CD8-positive, alpha-beta memory T cell (primary cell): ENCODE measurements at places on chromosomes 6 and 20. TPM values are rescaled to one million over a fixed set of nuclear protein-coding genes. Genes with fewer than 3 reads are reported as not detected.

DCDC2 gene
- not detected for total RNA-seq

BMP7 gene
- total RNA-seq, result not detected

MAK gene
- 1.8 TPM for total RNA-seq

TMEM244 gene
- not detected for total RNA-seq

ULBP2 gene
- 0.48 TPM for total RNA-seq

TAP1 gene
- total RNA-seq, result 394 TPM

ADGB gene
- total RNA-seq, result 0.35 TPM

MOCS1 gene
- 0.77 TPM for total RNA-seq

LHFPL5 gene
- total RNA-seq, result not detected

IER3 gene
- 267 TPM for total RNA-seq

PACRG gene
- not detected for total RNA-seq

NEDD9 gene
- 39.9 TPM for total RNA-seq

NRN1 gene
- 0.24 TPM for total RNA-seq

DNA sequence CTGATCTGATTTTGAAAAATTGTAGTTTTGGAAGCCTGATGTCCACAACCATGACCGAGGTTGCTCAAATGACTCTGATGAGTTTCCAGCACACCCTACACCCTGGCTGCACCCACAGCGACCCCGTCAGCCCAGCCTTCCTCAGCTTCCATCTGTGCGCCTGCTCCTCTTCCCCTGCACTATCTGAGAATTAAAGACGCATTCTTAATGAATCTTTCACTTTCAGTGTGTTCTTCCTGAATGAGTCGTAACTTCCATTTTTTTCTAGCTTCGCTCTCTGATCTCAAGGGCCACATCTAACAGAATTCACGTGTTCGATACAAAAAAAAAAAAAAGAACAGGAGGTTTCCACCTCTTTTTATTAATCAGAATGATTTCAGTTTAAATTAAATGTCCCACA, 21.3 kb upstream of the RREB1 start:
- H3K36me3 ChIP-seq, result no peaks in the 10 kb centered on the region
- peak; percentile 50 for DNase-seq
- H3K4me1 ChIP-seq, result peaks cover 26% of the 10 kb centered on the region
- no peak overlapping the region for H3K27ac ChIP-seq

DNA sequence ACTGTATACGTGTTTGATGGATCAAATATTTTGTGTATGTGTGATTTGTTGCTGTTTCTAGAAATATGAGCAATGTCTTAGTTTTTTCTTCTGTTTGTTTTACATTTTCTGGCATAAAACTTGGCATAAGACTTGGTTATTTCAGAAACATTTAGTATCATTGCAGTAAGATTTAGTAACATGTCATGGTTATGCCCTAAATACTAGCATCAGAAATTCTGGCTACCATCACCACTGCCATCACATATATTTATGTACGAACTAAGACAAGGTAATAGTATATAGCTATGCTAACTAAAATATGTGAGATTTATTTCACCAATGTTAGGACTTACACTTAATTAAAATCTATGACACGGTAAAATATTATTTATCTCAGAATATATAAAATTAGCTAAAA, 10.3 kb upstream of the ADGRG6 start:
- no peak overlapping the region for H3K27ac ChIP-seq
- no peaks in the 10 kb centered on the region for H3K4me1 ChIP-seq
- no peak overlapping the region for H3K4me3 ChIP-seq
- H3K36me3 ChIP-seq, result no peaks in the 10 kb centered on the region
- no peak for DNase-seq

- no peak overlapping the region for H3K27ac ChIP-seq
- H3K27me3 ChIP-seq, result no peaks in the 10 kb centered on the region
Observed at GRCh38 chr6:34961082-34961481, 72.0 kb downstream of the ANKS1A start.

DNA sequence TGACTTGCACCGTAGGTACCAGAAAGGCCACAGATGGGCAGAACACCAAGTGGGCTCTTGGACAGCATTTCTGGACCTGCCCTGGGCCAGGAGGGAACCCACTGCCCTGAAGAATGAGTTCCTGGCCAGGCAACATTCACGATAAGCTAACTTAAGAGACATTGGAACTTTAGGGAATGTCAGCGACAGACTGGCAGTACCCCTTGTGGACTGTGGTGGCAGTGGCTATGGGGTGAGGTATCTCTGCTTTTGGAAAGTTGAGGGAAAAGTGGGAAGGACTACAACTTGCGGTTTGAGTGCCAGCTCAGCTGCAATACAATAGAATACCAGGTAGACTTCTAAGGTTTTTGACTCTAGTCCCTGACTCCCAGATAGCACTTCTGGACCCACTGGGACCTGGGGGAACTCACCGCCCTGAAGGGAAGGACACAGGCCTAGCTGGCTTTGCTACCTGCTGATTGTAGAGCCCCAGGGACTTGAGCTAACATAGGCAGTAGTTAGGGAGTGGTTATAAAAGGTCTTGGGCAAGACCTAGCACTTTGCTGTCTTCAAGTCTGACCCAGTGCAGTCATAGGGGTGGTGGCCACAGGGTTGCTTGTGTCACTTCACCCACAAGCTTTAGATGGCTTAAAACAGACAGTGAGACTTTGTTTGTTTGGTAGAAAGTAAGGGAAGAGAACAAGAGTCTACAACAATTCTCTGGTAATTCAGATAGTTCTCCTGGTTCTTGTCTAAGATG, 617.6 kb downstream of the COL12A1 start:
- H3K4me3 ChIP-seq, result no peak overlapping the region
- no peak overlapping the region for H3K27ac ChIP-seq
- H3K27me3 ChIP-seq, result no peaks in the 10 kb centered on the region

DNA sequence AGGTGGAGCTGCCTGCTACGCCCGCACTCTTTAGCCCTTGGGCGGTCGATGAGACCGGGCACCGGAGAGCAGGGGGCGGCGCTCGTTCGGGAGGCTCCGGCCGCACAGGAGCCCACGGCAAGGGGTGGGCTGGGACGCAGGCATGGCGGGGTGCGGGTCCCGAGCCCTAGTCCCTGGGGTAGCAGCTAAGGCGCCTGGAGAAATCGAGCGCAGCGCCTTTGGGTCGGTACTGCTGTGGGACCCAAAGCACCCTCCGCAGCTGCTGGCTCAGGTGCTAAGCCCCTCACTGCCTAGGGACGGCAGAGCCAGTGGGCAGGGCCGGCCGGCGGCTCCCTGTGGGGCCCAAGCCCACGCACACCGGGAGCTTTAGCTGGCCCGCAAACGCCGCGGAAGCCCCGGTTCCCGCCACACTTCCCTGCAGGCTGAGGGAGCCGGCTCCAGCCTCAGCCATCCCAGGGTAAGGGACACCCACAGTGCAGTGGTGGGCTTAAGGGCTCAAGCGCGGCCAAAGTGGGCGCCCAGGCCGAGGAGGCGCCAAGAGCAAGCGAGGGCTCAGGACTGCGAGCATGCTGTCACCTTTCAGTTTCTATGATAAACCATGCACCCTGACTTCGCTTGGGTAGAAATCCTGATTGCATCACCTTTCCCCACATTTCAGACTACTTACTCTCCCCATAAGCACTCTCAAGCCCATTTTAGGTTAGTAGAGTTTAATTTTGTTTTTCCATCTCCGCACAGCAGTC, 52.0 kb downstream of the MYLIP start:
- no peaks in the 10 kb centered on the region for H3K36me3 ChIP-seq
- no peaks in the 10 kb centered on the region for H3K27me3 ChIP-seq
- H3K4me3 ChIP-seq, result no peak overlapping the region

GRCh38 chr6:35898003-35898402, 22.9 kb downstream of the SRPK1 start:
- H3K36me3 ChIP-seq, result peaks cover 7% of the 10 kb centered on the region
- no peak for DNase-seq
- no peak overlapping the region for H3K4me3 ChIP-seq
- H3K27me3 ChIP-seq, result no peaks in the 10 kb centered on the region

- DNase-seq, result no peak
- H3K27me3 ChIP-seq, result no peaks in the 10 kb centered on the region
- H3K36me3 ChIP-seq, result peaks cover 42% of the 10 kb centered on the region
- no peak overlapping the region for H3K27ac ChIP-seq
Observed at GRCh38 chr20:41175727-41176330, 38.5 kb downstream of the PLCG1 start.

- H3K4me1 ChIP-seq, result peaks cover 17% of the 10 kb centered on the region
- H3K27ac ChIP-seq, result no peak overlapping the region
- no peaks in the 10 kb centered on the region for H3K27me3 ChIP-seq
- no peak overlapping the region for H3K4me3 ChIP-seq
- DNase-seq, result no peak
Observed at GRCh38 chr20:62639765-62640164, 2.5 kb upstream of the SLCO4A1 start.

GRCh38 chr6:34414999-34415858, 10.6 kb downstream of the RPS10 start:
- DNase-seq, result peak; percentile 20
- no peak overlapping the region for H3K27ac ChIP-seq
- H3K36me3 ChIP-seq, result peaks cover 29% of the 10 kb centered on the region
- H3K27me3 ChIP-seq, result no peaks in the 10 kb centered on the region
- H3K4me1 ChIP-seq, result no peaks in the 10 kb centered on the region
- no peak overlapping the region for H3K4me3 ChIP-seq

DNA sequence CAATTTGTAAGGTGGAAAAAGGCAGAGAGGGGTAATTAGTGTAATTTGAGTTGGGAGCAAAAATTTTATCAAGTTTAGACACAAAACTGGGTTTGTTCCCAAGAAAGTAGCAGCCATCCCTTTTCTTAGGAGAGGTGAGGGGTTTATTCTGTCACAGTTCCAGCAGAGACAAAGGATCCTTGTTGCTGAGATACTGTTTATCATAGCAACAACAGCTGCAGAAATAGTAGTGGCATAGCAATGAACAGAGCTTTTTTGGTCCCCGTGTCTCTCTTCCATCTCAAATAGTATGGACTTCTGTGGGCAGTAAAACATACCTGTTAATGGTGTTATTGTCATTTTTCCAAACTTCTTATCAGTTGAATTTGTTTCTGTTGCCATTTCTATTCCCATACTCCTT, 23.9 kb downstream of the ZKSCAN8 start:
- no peaks in the 10 kb centered on the region for H3K27me3 ChIP-seq
- DNase-seq, result no peak
- no peak overlapping the region for H3K27ac ChIP-seq
- H3K4me1 ChIP-seq, result peaks cover 12% of the 10 kb centered on the region

- H3K36me3 ChIP-seq, result no peaks in the 10 kb centered on the region
- DNase-seq, result no peak
- H3K27ac ChIP-seq, result no peak overlapping the region
Observed at GRCh38 chr6:122839906-122840305, 50.8 kb downstream of the SMPDL3A start.

DNA sequence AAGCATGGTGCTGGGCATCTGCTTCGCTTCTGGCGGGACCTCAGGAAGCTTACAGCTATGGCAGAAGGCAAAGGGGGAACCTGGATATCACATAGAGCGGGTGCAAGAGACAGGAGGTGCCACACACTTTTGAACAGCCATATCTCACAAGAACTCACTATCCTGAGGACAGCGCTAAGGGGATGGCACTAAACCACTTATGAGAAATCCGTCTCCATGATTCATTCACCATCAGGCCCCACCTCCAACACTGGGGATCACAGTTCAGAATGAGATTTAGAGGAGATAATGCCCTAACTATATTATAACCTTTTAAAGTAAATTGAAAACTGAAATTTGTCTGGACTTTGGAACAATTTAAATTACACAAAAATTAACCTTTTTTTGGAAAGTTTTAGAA, 37.8 kb upstream of the SUMO4 start:
- H3K36me3 ChIP-seq, result no peaks in the 10 kb centered on the region
- no peaks in the 10 kb centered on the region for H3K27me3 ChIP-seq
- no peak overlapping the region for H3K27ac ChIP-seq
- peaks cover 62% of the 10 kb centered on the region for H3K4me1 ChIP-seq
- DNase-seq, result no peak
- no peak overlapping the region for H3K4me3 ChIP-seq

DNA sequence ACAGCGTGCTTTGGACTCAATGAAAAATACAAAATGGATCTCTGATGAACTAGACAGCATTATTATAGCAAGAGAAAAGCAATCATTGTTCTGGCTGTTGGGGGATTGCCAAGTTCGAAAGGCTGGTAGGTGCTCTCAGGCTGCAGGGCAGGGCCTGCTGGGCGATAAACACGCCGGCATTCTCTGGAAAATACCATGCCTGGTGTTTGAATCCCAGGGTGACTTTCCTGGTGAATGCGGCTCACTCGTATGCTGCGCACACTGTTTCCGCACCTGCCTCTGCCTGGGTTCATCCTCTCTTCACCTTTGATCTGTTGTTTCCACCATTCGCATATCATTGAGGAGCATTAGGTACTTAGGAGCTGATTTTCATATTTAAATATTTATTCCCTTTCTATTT, 37.4 kb downstream of the GCNT2 start:
- H3K27ac ChIP-seq, result no peak overlapping the region
- H3K4me1 ChIP-seq, result no peaks in the 10 kb centered on the region
- no peak for DNase-seq

GRCh38 chr20:42530855-42531448, 658.8 kb downstream of the PTPRT start:
- no peaks in the 10 kb centered on the region for H3K36me3 ChIP-seq
- DNase-seq, result no peak
- no peaks in the 10 kb centered on the region for H3K27me3 ChIP-seq
- H3K4me1 ChIP-seq, result no peaks in the 10 kb centered on the region
- H3K4me3 ChIP-seq, result no peak overlapping the region

GRCh38 chr20:36170542-36171215, 16.1 kb downstream of the EPB41L1 start:
- no peaks in the 10 kb centered on the region for H3K4me1 ChIP-seq
- H3K36me3 ChIP-seq, result no peaks in the 10 kb centered on the region
- no peak for DNase-seq
- H3K27me3 ChIP-seq, result no peaks in the 10 kb centered on the region
- H3K27ac ChIP-seq, result no peak overlapping the region

GRCh38 chr6:143595251-143596036, 82.3 kb upstream of the PHACTR2 start:
- no peaks in the 10 kb centered on the region for H3K36me3 ChIP-seq
- H3K4me1 ChIP-seq, result no peaks in the 10 kb centered on the region
- no peaks in the 10 kb centered on the region for H3K27me3 ChIP-seq
- no peak overlapping the region for H3K4me3 ChIP-seq
- no peak for DNase-seq
- H3K27ac ChIP-seq, result no peak overlapping the region

DNA sequence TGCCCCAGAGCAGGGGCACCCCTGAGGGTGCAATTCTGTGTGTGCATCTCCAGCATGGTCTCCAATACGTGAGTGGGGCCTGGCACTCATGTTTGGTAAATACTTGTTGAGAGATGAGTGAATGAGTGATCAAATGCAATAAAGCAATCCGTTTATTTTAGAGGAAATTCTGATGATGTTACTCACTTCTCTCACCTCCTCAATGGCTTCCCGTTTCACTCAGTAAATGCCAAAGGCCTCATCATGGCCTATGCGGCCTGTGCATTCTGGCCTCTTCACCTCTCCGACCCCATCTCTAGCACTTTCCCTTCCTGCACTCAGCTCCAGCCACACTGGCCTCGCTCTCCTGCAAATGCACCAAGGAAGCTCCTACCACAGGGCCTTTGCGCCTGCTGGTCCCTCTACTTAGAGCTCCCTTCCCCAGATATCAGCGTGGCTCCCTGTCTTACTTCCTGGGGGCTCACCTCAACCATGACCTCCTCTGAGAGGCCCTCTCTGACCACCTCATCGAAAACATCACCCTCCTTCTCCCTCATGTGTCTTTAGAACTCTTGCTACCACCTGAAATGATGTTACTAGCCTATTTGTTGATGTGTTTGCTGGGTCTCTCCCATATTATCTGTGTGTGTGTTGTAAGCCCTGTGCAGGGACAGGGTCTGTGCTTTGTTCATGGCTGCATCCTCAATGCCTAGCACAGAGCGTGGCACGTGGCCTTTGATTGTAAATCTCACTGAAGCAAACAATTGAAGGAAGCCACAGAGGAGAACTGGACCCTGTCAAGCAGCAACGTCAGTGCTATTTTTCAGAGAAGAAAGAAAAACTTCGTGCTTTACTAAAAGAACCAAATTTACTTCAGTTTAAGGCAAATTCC, 42.6 kb downstream of the RAB44 start:
- H3K4me3 ChIP-seq, result no peak overlapping the region
- no peak for DNase-seq
- no peaks in the 10 kb centered on the region for H3K36me3 ChIP-seq
